ENCODE measurements at places on chromosomes 13 and 19.
A peak's percentile ranks its signal among the peaks of the same experiment; 100 is the strongest.

DNA sequence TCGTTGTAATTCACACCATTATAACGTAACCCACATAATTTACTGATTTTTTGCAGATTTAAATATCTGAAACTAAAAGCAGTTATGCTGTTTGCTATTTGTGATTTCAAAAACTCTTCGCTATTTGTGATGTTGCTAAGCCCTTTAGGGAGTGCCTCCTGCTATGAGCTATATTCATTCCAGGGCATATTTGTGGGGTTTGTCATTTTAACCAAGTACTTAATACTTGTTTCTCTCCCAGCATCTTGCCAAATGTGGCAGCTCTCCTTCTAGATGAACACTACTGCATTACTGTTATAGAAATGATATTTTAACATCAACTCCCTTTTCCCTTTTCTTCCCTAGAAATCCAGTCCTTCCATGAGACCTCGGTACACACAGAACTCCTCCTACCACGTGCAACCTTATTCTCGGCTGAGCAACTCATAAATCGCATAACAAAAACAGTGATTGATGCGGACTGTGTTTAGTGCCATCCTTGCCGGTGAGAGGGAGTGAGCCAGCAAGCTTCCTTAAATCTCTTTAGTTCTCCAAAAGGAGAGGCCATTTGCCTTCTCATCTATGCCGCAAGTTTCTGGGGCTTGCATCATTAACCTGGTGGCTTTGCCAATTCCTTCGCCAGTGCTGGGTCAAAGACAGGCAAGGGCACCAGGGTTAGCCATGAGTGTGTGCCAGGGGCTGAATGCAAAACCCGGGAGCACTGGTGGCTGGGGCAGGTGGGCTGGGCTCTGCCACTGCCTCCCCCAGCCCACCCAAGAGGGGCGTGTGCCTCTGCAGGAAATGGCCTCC is 33.4 kb downstream of the RFX2 start:
- DNase-seq: no peak

- no peak for DNase-seq
Measured at GRCh38 chr19:32945260-32945659, 26.5 kb downstream of the CEP89 start.

DNA sequence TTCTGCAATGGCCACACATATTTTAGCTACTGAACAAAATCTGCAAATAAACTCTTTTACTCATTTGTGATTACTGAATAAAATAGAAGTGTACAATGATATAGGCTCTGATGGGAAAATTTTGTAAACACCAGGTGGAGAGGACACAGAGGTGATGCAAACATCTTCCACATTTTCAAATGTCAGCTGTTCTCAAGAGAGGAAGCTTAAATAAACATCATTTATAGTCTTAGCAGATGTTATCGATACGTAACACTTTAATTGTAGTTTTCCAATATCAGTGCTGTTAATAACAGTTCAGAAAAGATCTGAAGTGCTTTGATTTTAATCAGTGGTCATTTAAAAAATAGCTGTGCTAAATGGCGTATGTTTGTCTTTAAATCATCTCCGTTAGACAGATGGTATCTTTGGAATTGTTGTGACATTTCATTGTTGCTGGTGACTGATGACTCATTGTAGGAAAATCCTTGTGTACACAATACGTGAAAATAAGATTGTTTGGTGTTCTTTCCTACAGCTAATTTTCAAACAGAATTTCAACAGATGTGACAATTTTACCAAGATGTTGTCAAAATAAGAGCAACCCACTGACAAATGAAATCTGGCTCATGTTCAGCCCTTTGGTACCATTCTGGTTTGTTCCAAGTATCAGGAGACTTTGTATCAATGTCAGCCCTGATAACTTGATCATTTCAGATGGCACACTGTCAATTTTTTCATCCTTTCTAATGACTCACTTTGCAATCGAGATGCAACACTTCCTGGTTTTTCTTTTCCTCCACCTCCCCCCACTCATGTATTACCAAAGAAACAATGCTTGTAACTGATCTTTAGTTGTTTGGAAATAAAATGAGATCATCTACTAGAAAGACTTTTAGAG is 516.0 kb downstream of the DCT start:
- DNase-seq: no peak

DNA sequence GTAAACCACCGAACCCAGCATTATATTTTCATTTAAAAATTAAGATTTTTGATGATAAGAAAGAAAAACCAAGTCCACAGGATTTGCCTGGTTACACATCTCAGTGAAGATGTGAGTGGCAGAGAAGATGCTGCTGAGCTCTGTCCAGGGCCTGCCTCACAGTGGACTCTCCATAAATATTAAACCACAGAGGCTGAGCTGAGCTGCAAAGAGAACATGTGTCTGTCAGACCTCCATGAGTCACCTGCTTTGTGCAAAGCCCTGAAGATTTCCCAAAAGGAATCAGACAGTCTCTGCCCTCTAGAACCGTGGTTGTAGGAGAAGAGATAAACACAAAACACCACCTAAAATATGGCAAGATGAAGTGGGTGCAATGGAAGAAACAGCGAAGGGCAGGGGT is 127.2 kb upstream of the TSC22D1 start:
- no peak for DNase-seq

GRCh38 chr19:14786421-14786851 is 8.1 kb upstream of the ADGRE2 start:
- DNase-seq: no peak

GRCh38 chr13:51797664-51798488 is 6.1 kb downstream of the DHRS12 start:
- peak; percentile 67 for DNase-seq
